Frontal cortex (tissue), 4 donors: ENCODE measurements at places on chromosomes 13 and 19.

DNA sequence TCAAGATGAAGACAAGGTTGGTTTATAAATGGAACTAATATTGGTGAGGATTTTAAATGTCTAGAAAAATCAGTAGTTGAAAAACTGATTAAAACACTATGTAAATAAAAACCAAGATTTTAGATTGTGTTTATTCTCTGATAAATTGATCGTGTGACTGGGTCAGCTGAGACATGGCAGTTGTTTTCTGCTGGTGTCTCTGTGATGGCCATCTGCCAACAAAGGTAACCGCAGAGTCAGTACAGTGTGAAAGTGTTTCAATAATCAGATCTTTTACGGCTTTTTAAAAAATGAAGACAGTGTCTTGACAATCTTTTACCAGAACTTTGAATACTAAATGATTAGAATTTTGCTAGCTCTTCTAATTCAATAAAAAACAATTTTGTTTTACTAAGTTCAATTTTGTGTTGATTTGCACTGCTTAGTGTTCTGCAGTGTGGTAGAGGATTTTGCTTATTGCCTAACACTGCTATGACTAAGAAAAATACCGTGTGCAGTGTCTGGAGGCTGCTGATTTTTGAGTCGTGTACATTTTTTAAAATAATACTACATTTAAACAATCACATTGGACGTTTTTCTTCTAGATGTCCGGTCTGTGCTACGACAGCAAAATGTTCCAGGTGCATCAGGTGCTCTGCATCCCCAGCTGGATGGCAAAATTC, 32.7 kb upstream of the GPR183 start:
- DNase-seq, result no peak

- DNase-seq, result no peak
Observed at GRCh38 chr13:113412440-113412839, 40.8 kb downstream of the ADPRHL1 start.

GRCh38 chr13:71587817-71588216, 279.2 kb downstream of the DACH1 start:
- no peak for DNase-seq

DNA sequence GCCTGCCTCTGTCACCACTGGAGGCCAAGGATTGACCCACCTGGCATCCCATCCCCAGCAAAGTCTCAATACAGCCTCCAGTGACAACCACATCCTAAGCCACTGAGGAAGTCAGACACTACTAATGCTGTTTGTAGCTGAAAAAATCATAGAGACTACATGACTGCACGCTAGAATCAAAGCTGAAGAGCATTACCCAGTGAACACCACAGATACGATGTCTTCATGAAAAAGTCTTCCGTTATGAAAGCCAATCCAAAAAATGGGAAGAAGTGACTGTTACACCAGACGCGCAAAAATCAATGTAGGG, 11.1 kb upstream of the NUP62 start:
- no peak for DNase-seq

- no peak for DNase-seq
Observed at GRCh38 chr19:3343619-3344502, 22.5 kb upstream of the NFIC start.

DNA sequence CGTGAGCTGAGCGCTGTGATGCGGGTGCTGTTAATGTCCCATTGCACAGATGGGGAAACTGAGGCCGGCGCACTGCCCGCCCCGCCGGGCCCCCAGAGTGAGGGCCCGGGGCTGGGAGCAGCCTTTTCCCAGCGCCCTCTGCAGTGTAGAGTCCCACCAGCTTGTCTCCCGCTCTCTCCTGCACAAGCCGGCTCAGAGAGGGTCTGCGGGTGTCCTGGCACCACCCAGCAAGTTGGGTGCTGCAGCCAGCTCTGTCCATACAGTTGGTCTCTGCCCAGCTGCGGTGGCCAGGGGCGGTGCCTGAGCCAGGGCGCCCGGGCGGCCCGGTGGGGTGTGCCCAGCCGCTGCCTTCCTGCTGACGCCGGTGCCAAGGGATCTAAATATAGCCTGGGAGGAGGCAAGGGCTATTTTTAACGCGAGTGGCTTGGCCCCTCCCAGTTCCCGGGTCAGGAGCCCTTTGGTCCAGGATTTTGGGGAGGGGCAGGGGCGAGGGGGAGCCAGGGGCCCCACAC, 19.3 kb downstream of the GADD45B start:
- DNase-seq, result peak; percentile 77

DNA sequence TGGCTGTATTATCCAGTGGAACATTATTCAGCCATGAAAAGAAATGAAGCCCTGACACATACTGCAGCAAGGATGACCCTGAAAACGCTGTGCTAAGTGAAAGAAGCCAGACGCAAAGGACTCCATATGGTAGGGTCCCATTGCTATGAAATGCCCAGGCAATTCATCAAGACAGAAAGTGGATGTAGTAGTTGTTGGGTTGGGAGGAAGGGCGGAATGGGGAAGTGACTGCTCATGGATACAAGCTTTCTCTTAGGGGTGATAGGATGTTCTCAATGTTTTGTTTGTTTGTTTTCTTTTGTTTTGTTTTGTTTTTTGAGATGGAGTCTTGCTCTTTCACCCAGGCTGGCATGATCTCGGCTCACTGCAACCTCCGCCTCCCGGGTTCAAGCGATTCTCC, 11.1 kb upstream of the CEACAM16 start:
- DNase-seq, result no peak

- no peak for DNase-seq
Observed at GRCh38 chr13:20921572-20921971, 19.0 kb upstream of the XPO4 start.

DNA sequence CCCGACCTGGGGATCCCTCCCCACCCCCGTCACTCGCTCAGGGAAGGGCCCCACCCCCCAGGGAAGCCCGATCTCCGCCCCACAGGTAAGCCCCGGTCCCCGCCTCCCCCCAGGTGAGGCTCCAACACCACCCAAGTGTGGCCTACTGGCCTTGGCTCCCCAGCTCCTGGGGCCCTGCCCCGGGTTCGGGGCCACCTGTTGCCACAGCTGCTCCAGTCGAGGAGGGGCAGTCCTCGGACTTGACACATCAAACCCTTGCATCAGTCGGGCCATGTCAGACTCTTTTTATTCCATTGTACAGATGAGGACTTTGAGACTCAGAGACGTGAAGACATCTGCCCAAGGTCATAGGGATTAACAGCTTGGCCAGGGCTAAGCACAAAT, 512 bp downstream of the CC2D1A start:
- no peak for DNase-seq

- DNase-seq, result no peak
Observed at GRCh38 chr19:10763411-10763810, 45.5 kb downstream of the DNM2 start.

DNA sequence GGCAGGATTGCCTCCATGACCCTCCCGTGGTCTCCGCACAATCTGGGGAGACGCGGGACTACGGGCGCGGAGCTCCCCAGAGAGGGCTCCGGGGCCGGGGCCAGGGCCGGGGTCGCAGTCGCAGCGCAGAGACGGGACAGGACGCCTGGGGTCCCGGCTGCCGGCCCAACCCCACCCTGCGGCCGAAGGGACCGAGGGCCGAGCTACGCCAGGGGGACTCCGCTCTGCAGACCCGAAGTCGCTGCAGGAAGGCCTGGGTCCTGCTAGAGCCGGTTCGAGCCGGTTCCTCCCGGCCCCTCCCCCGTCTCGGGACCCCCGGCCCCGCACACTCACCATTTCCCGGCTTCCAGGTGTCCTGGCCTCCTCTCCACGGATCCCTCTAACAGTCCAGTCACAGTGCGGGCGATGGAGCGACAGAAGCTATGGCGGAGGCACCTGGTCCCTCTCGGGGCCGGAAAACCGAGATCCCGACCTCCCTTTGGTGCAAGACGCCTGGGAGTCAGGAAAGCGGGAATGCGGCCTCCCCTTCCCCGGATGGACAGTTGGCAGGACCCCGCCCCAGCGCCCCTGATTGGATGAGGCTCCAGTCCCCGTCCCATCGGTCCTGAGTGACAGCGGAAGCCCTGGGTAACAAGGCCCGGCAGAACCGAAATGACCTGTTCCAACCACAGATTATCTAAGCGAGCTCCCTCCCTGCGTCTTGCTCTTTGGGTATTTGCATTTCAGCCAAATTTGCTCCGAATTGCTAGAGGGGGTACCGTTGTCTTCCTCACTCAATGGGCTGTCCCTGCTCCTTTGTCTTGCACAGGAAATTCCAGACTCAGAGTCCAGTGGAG, at the start of gene ZNF625:
Gene ZNF625 (minus strand): TSS at position 512 of the 836 bp plus-strand sequence. CDS start 176 bp downstream, at position 336.
- DNase-seq, result peak; percentile 79

GRCh38 chr13:42119875-42120274, 71.4 kb downstream of the DGKH start:
- DNase-seq, result no peak

DNA sequence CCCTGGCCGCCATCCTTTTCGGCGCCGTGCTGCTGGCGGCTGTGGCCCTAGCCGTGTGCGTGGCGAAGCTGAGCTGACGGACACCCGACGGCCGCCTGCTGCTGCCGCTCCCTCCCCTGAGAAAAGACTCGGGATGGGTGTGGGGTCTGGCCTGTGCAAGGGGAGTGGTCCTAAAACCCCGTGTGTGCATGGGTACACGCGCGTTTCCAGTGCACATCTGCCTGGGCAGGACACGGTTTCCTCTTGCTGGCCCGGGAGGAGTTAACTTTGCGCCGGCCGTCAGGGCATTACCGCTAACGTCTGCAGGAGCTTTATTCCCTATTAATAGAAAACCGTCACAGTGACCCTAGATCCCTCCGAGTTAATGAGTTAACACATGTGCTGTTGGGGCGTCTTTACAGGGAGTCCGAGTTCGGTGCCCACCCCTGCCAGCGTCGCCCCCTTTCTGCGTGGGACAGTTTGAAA, 1.3 kb downstream of the RGS9BP start:
- DNase-seq, result no peak

GRCh38 chr13:26022538-26023292, 29.1 kb downstream of the SHISA2 start:
- no peak for DNase-seq

GRCh38 chr13:31334547-31334946, 134.8 kb downstream of the B3GLCT start:
- no peak for DNase-seq

DNA sequence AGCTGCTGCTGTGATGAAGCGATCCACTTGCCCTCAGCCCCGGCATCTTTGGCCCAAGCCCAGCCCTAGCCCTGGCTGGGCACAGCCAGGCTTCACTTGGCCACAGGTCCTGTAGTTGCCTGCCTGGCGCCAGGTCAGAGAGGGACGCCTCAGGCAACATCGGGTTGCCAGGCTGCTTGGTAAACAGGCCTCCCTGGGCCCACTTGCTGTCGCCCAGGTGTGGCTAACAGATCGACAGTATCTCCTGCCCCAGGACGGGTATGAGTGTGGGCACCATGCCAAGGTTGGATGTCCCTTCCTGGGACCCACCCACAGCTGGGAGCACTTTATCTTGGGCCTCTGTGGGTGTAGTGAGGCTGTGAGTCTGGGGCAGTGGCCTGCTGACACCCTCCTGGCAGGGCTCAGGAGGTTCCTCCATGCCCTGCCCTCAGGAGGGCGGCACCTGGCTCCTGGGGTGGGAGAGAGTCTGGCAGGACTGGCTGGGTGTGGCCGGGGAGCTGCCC, 27.8 kb downstream of the CARM1 start:
- DNase-seq, result no peak

DNA sequence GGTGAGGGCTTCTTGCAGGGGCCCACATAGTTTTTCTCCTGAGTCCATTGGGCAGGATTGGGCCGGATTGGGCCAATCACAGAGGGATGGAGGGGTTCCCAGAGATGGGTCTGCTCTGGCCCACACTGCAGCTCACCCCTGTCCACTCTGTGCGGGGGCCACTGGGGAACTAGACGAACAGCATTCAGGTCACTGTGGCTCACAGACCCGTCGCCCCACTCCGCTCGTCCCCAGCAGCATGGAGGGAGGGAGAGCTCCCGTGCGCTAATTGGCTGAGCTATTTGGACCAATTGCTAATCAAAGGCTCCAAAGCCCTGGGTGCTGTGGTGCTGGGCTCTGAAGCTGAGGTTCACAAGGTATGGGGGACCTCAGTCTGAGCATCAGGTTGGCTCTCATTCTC, 11.3 kb downstream of the NACC1 start:
- no peak for DNase-seq
